Suppressor macrophage treated with lipopolysaccharide for 4 hours (primary cell): ENCODE measurements at places on chromosomes 6 and 20.
A peak's percentile ranks its signal among the peaks of the same experiment; 100 is the strongest.

- peak; percentile 24 for DNase-seq
These were observed 275.0 kb downstream of the KHDC1L start for GRCh38 chr6:72950114-72950860.

DNA sequence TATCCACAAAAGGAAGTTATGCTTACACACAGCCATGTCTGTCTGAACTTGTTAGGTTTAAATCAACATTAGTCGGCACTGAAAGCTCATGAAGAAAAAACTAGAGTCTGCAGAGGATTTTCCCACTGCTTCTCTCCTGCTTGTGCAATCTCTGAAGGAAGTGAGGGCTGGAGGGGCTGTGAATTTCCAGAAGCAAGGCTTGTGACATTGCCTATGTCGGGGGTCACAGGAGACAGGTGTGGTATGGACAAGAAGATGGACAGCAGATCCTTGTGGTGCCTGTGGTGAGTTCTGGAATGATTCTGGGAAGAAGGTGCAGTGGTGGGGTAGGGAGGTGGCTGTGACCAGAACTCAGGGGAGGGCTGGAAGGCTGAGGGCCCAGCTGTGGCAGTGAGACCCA lies 84.3 kb upstream of the TRAF3IP2 start:
- DNase-seq = no peak

DNA sequence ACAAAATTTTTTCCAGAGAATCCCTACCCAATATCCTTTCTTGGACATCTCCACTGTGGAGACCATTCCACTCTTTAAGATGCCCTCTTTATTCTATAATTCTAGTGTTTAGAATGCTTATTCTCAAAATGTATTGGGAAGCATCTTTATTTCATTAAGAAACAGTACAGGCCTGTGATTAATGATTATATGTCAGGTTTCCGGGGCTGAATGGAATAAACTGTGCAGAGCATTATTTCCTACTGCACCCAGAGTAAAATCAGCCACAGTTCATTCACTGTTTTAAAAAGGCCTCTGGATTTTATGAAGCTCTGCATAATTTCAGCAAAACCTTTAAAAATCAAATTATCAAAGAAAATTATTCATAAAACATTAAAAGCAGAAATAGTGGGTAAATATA lies 42.6 kb downstream of the DSE start:
- no peak for DNase-seq

DNA sequence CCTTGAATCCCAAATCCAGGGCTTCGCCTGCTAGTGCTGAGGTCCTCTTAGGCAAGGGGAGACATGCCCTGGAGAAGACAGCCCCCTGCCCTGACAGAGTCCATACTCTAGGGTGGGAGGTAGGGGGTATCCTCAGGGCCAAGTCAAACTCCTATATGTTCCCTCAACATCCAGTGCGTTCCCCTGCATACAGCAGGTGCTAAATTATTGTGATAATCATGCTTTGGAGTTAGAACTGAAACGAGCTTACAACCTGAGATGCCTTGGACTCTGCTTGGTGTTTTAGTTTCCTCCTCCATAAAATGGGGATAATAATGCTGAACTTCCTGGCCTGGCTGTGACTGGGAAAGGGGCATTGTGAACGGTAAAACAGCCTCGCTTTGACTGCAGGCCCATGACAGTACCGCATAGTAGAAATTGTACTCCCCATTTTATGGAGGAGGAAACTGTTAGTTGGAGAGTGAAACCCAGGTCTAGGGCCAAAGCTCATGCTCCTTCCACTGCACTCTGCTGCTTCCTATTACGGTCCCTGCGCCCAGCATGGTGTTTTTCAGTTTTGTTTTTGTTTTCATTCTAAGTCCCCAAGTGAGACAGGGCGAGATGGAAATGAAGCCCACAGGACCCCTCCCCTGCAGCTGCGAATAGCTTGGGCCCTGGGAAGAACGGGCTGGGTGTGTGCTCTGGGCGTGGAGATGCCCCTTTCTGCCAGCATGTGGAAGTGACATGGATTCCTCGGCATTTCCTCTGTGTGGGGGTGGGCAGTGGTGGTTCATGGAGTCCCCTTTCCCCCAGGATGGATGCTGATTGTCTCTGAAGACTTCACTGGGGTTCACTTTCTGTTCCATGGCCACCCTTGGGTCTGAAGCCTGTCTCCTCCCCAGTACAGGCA lies 162.5 kb downstream of the VEGFA start:
- no peak for DNase-seq

DNA sequence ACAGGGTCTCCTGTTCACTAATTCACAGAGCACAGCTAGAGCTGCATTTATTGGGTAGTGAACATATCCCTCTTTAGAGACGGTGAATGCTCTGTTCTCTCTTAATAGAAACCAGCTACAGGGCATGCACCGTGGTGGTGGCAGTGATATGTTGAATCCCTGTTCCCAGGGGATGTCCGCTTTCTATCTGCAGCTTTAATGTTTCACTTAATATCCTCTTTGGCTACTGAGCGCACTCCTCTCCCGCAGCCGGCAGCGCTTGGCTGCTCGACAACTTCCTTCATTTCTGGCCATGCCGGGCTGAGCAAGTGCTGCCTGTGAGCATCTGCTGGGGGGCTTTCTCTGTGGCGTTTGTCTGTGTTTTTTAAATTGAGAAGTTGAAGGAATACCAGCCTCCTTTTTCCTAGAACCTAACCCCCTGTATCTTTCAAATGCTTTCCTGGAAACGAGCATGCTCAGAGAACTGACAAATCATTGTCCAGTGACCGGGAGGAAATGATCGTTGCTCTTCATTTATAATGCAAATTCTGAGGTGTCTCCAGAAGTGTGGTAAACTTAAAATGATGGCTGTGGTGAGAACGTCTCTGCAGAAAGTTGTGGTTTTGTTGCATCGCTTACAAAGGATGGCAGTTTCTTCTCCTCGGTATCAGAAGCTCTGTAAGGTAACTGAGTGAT lies 297.9 kb downstream of the UTRN start:
- peak; percentile 39 for DNase-seq

DNA sequence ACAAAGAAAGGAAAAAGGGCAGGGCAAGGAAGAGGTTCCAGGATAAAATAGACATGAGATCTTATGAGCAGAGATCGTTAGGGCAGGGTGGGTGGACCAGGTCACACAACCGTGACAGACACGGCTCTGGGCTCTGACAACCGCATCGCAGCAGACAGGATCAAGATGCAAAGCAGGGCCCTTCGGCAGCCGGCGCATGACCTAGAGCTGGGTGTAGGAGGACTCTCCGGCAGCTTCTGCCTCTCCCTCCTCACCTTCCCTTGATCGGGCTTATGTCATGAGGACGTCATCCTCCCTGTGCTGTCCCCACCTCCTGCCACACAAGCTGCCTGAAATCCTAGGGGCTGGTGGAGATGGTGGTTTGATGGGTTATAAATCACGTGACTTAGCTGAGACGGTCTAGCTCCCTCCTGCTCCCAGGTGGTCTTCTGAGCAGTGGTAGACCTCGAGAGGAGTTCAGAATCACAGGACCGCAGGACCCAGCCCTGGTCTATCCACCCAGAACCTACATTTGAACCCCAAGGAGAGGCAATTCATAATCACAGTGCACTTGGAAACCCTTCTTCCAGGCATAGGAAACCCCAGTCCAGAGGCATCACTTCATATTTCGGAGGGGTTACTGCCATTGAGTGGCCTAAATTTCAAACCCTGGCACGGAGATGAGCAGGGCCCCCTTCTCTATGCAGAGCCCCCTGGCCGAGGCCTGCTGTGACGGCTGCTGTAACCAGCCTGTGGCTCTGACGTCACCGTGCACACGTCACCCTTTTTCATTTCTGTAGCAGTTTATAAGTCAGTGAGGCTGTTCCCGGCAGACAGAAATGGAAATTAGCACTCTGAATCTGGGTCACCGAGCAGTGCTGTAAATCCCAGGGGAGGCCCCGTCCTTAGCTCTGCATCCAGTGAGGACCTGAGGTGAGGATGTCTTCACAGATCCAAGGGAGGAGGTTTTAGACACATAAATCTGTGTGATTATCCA lies 8.7 kb upstream of the CCR6 start:
- no peak for DNase-seq

DNA sequence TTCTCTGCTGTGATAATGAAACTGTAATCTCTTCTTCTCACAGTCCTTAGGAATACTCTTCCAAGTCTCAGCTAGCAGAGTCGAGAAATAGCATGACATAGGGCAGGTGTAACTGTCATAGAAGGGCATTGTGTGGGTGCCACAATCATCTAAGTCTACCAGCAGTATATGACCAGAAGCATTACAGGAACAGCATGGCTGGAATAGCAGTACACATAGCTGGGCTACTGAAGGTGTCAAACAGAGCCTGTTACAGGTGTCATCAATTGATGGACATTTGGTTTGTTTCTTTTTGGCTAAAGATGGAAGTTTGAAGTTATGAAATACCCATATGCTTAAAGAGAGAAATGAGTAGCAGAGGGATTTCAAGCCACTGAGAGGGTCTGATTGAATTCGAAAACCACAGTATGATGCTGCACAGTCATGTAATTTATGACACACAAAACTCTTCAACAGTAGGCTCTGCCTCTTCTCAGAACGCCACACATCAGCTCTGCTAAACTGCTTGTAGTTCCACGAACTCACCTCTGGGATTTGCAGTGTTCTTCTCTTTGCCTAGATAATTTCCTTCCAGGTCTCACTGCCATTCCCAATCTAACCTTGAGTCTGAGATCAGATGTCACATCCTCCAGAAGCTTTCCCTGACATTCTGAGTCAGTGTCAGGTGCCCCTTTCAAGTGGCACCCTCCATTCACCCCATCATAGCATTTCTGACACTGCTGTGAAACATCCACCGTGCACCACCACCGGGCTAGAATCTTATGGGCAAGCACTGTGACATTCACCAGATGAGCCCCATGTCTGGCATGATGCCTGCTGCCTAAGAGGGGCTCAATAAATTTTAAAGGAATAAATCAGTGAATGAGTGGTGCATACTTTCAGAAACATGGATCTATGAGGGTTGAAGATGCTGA lies 151.0 kb downstream of the ADAT2 start:
- DNase-seq = no peak

DNA sequence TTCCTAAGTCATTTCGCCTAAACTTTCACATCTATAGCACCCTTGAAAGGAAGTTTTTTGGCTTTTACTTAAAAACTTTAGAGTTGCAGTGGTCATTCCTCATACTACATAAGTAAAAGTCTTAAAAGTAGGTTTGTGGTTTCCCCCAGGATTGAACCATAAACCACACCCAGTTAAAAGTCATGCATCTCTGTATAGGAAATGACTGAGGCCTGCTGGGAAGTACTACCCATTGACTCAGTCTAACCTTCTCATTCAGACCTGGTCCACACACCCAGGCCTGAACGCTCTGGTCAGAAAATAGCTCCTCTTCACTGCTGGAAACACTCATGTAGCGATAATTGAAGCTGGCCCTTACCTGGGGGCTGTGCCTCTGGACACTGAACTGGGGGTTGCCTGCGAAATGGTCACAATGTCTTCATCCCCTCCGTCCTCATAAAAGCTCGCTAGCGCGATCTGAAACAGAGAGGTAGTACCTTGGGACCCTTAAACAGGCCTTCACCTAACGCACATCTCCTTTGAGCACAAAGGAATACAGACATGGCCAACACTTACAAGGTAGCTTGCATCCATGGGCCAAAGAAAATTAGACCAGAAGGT lies 2.6 kb downstream of the NSFL1C start:
- DNase-seq = no peak

DNA sequence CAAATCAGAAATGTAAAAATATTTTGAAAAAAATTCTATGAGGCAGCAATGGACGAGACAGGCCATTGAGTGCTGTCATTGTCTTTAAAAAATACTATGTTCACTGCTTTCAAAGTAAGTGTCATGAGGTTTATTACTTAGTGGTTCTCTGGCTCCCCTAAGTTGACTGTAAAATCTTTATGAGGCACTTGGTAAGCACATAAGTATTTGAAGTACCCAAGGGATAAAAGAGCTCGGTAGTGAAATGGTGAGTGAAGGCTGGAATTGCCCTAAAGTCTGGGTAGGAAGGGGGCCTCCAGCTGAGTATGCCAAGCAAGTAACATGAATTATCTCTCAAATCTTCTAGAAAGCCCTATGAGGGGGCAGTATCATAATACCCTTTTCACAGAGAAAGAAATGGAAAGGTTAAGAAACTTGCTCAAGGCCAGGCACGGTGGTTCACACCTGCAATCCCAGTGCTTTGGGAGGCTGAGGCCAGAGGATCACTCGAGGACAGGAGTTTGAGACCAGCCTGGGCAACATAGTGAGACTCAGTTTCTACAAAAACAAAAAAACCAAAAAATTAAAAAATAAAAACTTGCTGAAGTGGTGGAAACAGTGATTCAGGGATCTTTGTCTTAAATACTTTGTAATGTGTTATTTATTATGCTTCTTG lies 5.5 kb upstream of the CTCFL start:
- no peak for DNase-seq

GRCh38 chr20:41318271-41318649 lies 729 bp upstream of the ZHX3 start:
- no peak for DNase-seq

DNA sequence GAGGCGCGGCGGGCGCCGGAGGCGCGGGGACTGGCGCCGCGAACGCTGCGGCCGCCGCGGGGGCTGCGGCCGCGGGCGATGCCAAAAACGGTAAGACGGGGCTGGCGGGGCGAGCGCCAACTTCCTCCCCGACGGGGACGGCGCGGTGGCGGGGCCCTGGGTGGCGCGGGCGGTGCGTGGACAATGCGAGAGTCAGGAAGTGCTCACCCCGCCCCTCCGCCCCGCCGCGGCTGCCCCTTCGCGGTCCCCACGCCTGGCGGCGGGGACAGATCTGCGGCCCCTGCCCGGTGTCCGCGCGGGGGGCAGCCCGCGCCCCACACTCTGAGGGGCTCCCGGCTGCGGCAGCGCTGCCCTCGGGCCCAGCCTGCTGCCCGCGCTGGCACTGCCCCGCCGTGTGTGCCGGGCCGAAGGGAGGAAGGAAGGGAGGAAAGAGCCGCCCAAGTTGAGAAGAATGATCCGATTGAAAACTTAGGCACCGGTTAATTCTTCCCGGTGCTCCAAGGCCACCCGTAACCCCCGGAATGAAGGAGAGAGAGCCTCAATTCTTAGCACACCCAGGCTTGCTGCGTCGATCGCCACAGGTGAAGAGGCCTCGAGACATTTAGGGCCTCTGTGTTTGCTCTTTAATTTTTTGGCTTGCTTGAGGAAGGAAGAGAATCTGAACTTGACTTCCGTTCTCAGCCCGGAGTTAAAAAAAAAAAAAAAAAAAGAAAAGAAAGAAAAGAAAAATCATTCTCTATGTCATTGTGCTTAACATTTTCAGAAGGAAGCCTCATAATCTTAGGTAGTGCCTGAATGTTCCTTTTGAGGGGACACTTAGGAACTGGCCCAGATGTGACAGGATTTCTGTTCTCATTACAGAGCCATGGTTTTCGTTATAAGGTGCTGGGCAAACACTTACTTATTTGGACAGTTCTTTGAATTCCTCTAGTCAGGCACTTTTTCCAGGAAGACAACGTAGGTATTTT lies 982 bp downstream of the HECA start:
- DNase-seq = peak; percentile 74
